ENCODE measurements at places on chromosomes 2 and 18.

DNA sequence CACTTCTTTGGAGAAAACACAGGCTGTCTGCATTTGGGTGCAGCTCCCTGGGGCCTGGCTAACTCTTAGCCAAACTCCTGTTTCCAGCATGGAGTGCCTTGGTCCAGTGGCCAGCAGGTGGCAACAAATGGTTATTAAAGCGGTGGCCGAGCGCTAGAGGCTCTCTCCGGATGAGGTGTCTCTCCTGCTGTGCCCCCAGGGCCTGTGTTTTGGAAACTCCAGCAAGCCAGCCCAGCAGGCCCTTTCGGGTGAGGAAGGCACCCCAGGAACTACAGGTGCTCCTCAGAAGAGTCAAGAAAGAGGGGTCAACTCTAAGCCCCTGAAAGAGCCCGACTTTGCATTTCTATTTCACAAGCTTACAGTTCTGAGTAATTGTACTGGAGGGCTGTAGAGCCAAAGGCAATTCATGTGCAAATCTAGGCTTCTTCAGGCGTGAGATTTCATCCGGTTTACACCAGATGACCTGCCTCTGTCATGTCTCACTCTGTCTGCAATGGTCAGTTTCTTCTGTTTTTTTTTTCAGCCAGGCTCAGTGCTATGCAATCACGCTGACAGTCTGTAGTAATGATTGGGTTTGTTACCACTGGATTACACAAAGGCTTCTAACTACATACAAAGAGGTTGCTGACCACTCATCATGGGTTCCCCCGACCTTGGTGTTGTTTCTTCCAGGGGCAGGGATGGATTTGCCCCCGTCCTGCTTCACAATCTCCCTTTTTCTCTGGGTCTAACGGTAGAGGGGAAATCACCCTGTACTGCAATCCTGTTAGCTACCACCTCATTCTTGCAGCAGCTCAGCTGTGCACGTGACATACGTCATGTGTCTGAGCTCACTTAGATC lies 7.6 kb upstream of the CHRNA1 start:
- DNase-seq = peak; percentile 35

DNA sequence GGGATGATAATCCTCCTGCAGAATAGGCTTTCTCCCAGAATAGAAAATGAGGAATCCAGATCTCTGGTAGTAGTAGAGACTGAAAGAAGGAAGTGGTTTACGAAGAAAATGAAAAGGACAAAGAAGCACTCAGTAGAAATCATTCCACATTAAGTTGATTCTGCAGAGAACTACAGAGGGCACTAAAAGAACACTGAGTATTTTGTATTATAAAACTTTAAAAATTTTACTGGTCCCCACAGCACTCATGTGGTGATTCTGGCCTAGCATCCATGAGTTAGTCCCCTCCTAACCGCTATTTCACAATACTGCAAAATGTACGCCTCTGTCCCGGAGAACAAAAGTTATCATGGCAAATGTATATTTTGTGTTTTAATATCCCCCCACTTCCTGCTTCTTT lies 42.9 kb upstream of the SLC35F5 start:
- no peak for DNase-seq

DNA sequence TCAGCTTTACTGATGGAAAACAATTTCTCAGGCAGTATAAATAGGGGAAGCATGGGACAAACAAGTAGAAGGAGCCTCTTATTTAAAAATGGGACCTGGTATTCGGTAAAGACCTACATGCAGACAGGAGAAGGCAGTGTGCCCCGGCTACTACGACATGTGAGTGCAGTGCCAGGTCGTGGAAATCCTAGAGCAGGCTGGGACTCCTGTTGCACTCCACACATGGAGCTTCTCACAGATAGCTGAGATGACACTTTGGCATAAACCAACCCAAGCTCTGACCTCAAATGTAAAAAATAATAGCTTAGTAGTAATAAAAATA lies 885 bp upstream of the DSEL start:
- DNase-seq = peak; percentile 7

GRCh38 chr2:75555701-75556100 lies 5.0 kb downstream of the EVA1A start:
- DNase-seq = no peak

GRCh38 chr2:22600999-22601398 lies 784.0 kb upstream of the KLHL29 start:
- DNase-seq = no peak

DNA sequence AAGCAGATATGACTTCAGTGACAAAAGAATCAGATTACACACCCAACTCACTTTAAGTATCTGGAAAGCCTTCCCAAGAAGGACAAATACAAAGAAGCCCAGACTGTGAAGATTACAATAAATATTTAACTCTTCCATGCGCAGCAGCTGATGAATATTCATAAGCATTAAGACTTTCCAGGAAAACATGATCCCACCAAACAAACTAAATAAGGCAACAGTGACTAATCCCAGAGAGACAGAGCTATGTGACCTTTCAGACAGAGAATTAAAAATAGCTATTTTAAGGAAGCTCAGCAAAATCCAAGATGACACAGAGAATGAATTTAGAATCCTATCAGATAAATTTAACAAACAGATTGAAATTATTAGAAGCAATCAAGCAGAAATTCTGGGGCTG lies 108.2 kb upstream of the UBE2E3 start:
- DNase-seq = no peak

- no peak for DNase-seq
These were observed 207.1 kb downstream of the ACKR3 start for GRCh38 chr2:236776695-236777251.

GRCh38 chr18:58476516-58477256 lies 152.2 kb downstream of the ALPK2 start:
- no peak for DNase-seq

- DNase-seq = no peak
These were observed 295.9 kb downstream of the ERBB4 start for GRCh38 chr2:212242724-212243123.

DNA sequence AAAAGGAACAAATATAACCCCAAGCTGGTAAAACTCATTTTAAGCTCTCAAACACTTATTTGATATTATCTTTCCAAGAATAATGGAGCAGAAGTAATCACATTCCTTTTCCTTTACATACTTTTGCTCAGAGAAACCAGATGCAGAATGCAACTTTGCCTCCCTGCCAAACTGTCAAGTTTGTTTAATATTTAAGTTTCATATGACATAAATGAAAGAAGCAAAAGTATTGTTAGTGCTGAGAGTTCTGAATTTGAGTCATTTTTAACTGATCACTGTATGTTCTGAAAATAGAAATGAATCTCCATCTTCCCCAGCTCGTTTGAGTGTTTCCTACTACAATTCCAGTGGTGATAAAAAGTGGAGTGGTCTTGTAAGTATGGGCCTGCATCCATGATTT lies 423.4 kb downstream of the PID1 start:
- DNase-seq = no peak

- no peak for DNase-seq
These were observed 223.6 kb downstream of the C1D start for GRCh38 chr2:67839242-67839641.

- no peak for DNase-seq
These were observed 23.7 kb upstream of the ROCK2 start for GRCh38 chr2:11368059-11368572.

GRCh38 chr2:201156640-201157039 lies 26.3 kb upstream of the CASP10 start:
- no peak for DNase-seq

- DNase-seq = no peak
These were observed 98.2 kb downstream of the ZNF516 start for GRCh38 chr18:76396792-76397191.

GRCh38 chr18:35379421-35379820 lies 2.3 kb upstream of the ZNF396 start:
- DNase-seq = no peak

DNA sequence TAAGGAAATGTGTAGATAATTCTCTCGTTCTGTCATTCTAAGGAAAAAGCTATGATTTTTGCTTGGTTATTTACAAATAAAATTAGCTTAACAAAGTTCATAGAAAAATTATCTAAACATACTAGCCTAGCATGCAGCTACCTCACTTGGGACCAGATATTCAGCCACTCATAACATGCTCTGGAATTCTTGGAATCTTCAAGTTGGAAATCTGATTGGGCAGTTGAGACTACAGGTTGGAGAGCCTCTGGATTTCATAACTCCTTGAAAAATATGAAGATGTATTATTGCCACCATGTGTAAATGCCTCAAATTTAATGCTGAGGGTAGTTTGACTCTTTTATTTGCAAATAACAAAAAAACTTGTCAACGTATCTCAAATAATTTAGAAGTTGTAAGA lies 132.2 kb upstream of the GULP1 start:
- no peak for DNase-seq

DNA sequence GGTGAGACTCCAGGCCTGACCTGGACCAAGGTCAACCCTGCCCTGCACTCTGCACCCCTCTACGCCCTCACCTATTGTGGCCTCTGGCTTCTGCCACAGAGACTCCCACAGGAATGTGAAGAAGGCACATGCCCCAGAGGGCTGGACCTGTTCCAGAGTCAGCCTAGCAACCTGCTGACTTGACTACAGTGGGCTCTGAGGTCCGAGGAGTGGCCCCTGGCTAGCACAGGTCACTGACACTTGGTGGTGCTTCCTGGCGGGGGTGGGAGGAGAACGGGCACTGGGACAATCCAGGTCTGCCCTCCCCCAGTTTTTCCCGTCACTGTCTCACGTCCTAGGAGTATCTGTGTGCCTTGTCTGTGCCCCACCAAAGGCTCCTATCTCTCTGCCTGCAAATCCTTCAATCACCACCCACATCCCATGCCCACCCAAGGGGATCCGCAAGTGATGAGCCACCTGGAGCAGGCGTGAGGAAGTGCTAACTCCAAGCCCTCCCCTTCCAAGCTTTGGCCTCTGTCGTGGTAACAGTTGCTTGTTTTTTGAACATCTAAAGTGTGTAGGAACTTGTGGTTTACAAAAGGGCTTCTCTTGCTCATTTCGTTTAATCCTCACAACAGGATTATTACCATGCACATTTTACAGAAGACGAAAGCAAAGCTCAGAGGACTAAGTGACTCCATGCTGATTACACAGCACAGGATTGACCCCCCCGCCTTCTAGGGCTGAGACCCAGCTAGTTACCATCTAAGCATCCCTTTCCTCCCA lies 86.2 kb downstream of the MCFD2 start:
- no peak for DNase-seq

DNA sequence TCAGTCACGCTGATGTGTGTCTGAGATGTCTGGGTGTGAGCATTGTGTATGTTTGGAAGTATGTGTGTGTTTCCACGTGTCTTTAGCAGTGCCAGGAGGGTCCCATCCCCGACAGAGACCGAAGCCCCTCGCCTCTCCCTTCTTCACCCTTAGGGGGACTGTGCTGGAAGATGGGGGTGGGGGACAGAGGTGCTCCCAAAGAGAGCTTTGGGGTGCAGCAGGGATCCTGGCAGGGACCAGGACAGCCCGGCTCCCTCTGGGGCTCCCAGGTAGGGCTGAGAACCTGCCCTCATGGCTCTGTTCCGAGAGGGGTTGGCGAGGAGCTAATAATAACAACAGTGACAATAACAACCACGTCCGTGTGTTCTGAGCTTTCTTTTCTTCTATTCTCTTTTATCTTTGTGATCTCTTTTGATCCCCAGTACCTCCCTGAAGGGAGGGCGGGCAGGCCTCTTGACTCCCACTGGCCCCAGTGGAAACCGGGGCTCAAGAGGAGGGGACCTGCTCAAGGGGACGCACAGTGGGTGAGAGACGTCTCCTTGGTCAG lies 57.6 kb downstream of the SMAD7 start:
- DNase-seq = no peak

GRCh38 chr2:233480490-233481202 lies 85.9 kb downstream of the USP40 start:
- DNase-seq = peak; percentile 1

DNA sequence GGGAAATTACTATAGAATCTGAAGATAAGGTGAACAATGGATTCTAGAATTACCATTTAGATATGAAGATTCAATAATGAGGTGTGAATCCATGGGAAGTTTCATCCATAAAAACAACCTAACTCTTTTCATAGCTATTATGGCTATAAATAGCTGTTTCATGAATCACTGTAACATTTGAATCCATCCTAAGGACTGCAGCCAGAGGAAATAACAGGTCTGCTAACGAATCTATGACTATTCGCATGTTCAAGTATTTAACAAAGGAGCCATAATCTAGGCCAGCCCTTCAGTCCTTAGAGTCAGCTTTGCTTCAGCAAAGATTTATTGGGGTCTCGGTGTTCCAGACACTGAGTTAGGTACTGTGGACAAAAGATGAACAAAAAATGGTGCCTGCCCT lies 87.1 kb downstream of the MYOM1 start:
- no peak for DNase-seq

GRCh38 chr2:240510513-240511210 lies 47.1 kb downstream of the ANKMY1 start:
- no peak for DNase-seq

DNA sequence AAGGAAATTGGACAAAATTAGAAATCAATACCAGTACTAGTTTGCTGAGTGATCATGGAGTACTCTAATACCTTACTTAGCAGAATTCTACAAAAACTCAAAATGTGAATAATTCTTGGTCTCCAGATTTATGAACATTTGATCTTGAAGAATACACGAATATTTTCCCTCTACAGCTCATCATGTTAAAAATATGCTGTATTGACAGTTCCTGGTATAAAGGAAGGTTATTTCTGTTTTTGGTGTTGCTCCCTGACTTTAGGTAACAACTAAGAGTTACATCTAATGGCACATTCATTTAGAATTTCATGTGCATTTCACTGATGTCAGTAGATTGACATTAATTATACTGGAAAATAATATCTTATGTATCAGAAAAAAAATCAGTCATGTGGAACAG lies 479.2 kb upstream of the PKDCC start:
- no peak for DNase-seq

DNA sequence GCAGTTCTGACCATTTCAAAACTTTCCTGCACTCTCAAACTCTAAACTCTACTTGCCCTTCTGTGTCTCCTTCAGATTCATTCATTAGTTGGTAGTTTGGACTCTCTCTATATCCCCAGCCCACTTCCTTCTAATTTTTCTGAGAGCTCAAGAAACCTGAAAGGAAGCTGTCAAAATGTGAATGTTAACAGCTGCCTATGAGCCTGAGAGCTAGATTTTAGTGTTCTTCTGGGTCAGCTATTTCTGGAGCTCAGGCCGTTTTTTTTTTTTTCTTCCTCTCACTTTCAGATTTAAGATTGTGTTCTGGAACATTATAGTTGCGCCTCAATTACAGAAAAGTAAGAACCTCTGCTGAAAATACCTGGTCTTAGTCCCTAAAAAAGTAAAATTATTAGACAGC lies 73.1 kb downstream of the RTN4 start:
- no peak for DNase-seq

GRCh38 chr2:50069454-50069853 lies 915.1 kb upstream of the FSHR start:
- DNase-seq = no peak

GRCh38 chr2:25105336-25106085 lies 62.9 kb downstream of the POMC start:
- DNase-seq = no peak

DNA sequence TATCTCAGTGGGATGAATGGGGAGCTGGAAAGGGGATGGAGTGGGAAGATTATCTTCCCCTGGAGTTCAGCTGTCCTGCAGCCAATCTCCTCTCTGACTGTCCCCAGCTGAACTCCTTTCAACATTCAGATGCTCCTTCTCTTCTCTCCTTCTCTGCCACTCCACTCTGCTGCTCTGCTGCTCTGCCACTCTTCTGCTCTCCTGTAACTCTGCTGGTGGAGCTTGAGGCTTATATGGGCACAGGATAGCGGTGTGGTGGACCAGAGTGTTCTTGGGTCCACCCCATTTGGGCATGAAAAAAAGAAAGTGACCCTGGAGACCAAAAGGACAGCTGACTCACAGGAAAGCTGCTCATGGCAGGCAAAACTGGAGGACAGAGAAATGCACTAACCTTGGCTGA lies 26.6 kb downstream of the FAHD2B start:
- DNase-seq = no peak

GRCh38 chr2:152577579-152577978 lies 139.7 kb downstream of the PRPF40A start:
- DNase-seq = no peak
